ENCODE measurements at places on chromosomes 4 and X.

DNA sequence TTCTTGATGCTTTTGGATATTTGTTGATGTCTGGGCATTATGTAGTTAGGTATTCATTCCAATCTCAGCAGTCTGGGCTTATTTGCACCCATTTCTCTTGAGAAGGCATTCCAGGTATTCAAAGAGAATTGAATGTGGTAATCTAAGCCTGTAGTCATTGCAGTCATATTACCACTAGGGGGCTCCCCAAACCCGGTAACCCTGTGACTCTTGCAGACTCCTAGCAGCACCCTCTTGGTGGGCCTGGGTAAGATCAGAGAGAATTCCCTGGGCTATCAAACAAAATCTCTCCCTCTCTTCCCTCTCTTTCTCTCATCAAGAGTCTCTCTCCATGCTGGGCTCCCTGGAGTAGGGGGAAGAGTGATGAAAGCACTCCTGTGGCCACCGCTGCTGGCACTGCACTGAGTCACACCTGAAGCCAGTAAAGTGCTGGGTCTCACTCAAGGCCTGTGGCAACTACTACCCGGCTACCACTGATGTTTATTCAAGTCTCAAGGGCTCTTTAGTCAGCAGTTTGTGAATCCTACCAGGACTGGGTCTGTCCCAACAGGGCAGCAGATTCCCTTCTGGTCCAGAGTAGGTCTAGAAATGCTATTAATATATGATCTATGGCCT is 187.7 kb upstream of the NUDT10 start:
- peak; percentile 33 for DNase-seq

DNA sequence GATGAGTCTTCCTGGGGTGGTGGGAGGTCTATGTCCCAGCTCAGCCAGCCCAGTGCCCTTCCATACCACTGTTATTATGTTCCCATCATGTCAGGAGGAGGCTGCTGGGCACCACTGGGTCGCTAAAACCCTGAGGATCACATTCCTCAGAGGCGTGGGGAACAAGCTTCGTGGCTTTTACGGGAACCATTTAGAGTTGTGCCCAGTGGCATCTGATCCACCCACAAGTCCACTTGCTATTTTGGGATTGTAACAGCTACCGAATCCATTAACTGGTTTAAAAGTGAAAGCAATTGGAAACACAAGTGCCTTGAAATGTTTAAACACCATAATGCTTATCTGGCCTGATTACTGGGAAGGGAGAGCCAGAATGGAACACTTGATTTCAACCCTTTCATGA is 13.1 kb upstream of the CCKAR start:
- no peak for DNase-seq

GRCh38 chr4:24876431-24876830 is 36.4 kb downstream of the CCDC149 start:
- DNase-seq = no peak

DNA sequence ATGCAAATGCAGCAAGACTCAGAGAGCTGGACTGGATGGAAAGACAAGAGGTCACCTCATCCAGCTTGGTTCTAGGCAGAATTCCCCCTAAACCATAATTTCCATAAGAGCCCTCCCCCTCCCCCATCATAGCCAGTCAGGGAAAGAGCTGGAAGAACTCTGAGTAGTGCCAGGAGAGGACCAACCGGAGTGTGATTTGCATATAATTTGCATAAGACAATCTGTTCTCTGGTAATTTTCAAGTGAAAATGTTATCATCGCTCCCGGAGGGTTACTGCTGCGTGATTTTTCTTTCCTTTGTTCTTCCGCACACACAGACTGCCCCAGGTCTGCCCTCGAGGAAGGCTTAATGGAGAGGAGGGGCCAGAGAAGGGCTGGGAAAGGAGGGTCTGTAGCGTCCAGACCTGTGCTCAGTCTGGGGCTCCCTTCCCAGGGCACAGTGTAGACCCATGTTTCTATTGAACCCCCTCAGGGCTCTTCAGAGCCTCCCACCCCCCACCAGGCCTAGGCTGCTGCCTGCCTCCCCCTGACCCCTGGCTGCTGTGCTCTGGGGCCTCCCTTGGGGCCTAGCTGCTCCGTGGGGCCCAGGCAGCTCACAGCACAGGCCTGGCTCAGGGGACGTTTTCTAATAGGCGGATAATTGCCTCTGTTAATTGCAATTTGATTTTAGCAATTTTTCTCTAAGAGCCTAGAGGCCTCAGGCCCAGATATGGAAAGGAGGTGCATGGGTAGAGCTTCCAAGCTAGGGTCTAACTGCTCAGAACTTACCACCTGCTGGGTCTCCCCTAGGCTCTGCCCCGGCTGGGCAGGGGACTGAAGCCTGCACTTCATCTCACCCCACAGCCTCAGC is 90.4 kb upstream of the PJA1 start:
- DNase-seq = no peak

- no peak for DNase-seq
Observed at GRCh38 chr4:5101571-5101970, 50.3 kb downstream of the STK32B start.

GRCh38 chr4:6647582-6648230 is 7.2 kb downstream of the MRFAP1 start:
- no peak for DNase-seq

DNA sequence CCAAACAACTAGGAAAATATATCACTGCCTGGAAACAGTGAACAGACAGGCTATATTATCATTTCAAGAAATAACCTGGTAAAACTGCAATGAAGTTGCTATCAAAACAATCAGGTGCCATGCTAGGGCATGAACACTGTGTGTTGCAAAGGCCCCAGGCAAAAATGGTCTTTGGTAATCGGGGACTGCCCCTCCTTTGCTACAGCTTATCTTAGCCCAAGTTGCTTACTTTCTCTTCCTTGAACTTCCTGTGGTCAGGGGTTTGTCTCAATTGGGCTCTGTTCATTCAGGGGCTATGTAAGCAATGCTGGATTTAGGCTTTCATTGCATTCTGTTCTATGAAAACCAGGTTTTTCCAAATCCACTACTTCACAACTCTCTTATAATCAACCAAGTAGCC is 30.4 kb downstream of the SCML1 start:
- DNase-seq = no peak

- no peak for DNase-seq
Observed at GRCh38 chr4:2255501-2256155, 6.3 kb downstream of the MXD4 start.

DNA sequence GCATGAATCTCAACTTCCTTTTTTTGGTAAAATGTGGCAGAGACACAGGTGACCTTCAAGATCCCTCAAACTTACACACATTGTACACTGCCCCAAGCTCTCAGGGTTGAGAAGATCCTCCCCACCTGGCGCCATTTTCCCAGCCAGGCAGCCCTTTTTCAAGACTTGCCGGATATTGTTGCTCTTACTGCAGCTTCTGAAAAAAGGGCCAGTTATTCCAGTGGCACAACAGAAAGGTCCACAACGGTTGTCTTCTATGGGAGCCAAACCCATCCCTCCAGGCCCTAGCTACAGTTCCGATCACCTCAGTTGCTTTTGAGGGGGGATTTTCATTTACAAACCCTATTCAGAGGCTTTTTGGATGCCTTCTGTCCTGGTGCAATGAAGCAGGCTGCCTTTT is 101.1 kb downstream of the CHIC2 start:
- no peak for DNase-seq

DNA sequence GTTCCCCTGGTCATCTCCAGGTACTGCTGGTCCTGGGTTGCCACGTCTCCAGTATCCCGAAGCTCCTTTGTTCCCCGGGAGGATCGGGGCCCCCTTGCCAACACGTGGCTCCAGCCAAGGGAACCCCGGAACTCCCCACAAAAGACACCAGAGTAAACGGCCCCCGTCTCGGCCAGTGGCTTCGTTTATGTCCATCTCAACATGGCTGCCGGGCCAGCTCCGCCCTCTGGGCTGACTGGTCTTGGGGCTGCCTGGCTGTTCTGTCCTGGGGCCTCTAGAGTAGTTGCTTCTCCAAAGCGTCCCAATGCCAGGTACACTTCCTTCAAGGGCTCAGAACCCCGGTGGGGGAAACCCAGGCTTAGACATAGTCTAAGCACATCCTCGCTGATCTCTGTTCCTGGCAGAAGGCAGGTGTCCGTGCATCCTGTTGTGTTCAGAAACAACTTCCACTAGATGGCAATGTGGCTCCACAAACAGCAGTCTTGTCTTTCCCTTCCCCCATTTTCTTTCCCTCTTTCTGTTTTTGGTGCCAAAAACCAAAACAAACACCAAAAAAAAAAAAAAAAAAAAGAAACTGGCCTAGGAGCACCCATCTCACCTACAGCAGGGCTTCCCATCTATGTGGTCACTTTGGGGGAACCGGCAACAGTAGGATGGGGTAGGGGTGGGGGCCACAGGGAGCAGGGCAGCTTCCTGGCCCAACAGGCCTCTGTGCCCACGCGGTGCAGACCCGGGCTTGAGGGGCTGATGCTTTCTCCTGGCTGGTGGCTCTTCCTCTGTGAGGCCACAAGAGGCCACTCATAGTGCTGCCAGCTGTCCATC is 35.3 kb downstream of the NBDY start:
- DNase-seq = no peak

DNA sequence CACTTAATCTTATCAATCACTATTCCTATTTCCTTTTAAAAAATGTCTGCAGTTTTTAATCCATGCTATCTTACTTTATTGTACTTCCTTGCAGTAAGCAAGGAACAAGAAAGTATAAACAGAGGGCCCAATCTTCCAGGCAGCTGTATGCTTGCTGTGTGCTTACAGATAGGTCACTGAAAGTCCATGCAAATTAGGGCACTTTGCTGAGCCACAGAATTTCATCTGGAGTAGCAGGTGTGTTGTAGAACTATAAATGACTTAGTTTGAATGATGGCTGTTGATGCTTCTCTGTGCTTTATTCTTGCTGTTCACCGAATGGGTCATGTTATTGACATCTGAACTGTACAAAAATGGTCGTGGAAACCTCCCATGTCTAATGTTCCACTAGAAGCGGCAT is 154.6 kb downstream of the ATOH1 start:
- no peak for DNase-seq

- no peak for DNase-seq
Observed at GRCh38 chr4:125590158-125590557, 275.4 kb downstream of the FAT4 start.

DNA sequence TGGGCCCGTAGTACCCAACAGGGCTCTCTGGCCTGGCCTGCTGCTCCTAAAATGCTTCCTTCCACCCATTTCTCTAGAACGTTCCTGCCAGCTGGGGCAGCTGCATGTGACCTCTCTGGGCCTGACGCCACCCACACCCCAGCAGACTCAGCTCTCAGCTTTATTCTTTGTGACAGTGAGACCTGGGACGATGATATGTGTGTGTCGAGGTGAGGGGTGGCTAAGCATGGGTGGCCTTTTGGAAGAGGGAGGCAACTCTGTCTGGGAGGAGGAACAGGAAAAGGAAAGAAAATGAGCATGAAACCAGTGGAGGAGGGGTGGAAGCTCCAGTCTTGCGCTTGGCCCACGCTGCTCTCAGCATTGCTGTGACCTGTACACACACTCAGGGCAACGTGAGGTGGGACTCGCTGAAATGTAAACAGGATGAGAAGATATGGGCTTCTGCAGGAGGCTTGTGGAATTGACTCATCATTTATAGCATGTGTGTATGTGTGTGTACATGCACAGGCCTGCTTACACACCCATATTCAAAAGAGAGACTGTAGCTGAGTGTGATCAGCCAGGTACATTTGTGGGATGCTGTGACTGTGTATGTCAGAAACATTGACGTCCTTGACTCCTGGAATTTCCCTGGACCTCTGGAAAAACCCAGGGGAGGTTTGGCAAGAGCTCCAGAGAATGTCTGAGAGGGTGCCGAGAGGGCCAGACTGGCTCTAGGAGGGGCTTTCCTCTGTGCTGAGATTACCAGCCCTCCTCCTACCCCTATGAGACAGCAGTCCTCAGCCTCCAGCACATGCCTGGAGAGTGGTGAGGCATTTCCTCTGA is 137.9 kb downstream of the PJA1 start:
- no peak for DNase-seq

GRCh38 chrX:15515931-15516330 is 15.3 kb downstream of the BMX start:
- DNase-seq = no peak

DNA sequence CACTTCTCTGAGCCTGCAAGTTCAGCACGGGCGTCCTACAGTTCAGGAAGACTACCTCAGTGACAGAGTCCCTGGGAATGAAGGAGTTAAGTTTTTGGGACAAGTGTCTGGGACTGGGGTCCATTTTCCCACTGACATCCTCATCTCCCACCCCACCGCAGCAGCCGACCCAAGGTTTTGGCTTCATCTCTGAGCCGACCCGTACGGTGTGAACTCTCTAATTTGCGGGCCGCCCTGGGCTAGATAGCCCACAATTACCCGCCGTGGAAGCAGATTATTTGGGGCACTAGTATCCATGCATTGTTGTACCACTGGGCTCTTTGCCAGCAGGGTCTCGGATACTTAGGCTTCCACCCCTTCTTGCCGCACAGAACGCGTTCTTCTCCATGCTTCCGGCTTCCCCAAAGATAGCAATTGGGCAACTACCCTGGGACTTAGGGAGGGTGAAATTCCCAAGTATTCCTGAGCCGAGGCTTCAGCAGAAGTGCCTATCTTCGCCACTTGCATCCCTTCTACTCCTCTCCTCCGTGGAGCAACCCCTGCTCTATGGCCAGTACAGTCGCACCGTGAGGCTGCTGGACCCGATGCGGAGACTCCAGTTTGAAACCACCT is 2.4 kb downstream of the IL1RAPL2 start:
- no peak for DNase-seq

- no peak for DNase-seq
Observed at GRCh38 chrX:70960730-70961129, 29.8 kb upstream of the SLC7A3 start.

- DNase-seq = no peak
Observed at GRCh38 chrX:39764441-39764914, 333.3 kb downstream of the BCOR start.

GRCh38 chr4:168846414-168846813 is 163.6 kb downstream of the CBR4 start:
- no peak for DNase-seq

- no peak for DNase-seq
Observed at GRCh38 chrX:130857207-130857606, 45.8 kb downstream of the ENOX2 start.

- DNase-seq = peak; percentile 37
Observed at GRCh38 chr4:52588097-52588496, 71.0 kb downstream of the USP46 start.

GRCh38 chr4:145898926-145899531 is 39.6 kb downstream of the ZNF827 start:
- no peak for DNase-seq

DNA sequence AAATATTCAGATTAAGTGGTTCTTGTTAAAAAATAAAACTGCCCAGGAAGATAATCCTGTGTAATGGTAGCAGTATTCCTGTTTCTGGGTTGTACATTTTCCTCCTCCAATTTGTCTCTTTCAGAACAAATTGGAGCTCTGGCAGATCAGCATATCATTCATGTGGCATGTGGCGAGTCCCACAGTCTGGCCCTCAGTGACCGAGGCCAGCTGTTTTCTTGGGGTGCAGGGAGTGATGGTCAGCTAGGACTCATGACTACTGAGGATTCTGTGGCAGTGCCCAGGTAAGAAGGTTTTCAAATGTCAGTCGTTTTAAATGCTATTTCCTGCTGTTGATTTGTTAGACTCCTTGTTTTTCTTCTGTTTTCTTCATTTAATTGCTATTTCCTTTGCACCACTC is 47.9 kb downstream of the NAP1L5 start:
- DNase-seq = no peak

All from liver (tissue), 10 donors.